ENCODE measurements at places on chromosomes 5 and 9.

- no peak for DNase-seq
Observed at GRCh38 chr9:20240498-20240897, 381.8 kb downstream of the MLLT3 start.

DNA sequence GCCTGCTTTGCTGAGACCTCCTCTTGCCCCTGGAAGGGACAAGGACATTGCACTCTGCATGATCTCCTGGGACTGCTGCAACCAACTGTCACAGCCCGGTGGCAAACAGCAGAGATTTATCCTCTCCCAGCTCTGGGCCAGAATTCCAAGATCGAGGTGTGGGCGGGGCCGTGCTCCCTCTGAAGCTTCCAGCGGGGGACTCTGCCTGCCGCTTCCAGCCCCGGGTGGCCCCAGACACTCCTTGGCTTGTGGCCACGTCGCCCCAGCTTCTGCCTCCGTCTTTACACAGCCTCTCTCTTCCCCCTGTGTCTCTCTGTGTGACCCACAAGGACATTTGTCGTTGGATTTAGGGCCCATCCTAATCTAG, 67.1 kb downstream of the COL5A1 start:
- no peak for DNase-seq

GRCh38 chr9:2228132-2228531, 213.0 kb downstream of the SMARCA2 start:
- peak; percentile 28 for DNase-seq

DNA sequence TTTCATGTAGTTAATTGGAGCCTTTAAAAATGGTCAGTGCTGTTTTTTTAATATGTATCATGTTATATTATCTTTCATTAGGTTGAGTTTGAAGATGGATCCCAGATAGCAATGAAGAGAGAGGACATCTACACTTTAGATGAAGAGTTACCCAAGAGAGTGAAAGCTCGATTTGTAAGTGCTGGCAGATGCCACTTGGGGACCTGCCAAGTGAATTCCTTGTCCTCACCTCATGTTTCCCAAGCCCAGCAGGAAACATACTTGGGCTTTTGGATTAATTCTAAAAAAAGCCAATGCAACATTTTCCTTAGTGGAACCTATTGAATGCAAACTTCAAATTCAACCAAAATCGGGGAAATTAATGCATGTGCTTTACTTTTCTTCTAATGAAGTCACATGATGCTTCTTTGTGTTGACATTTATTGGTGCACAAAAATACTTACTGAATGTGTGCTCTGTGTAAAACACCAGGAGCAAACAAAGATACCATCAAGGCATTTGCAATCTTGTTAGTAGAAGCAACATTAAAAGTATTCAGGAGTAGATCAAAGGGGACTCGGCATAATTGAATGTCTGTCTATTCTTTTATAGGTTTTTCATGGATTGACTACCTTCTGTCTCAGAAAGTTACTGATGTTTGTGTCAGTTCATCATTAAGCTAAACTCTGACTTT, 412.1 kb downstream of the KDM4C start:
- DNase-seq: no peak

- DNase-seq: peak; percentile 53
Observed at GRCh38 chr5:73170522-73170921, 2.5 kb upstream of the TMEM174 start.

DNA sequence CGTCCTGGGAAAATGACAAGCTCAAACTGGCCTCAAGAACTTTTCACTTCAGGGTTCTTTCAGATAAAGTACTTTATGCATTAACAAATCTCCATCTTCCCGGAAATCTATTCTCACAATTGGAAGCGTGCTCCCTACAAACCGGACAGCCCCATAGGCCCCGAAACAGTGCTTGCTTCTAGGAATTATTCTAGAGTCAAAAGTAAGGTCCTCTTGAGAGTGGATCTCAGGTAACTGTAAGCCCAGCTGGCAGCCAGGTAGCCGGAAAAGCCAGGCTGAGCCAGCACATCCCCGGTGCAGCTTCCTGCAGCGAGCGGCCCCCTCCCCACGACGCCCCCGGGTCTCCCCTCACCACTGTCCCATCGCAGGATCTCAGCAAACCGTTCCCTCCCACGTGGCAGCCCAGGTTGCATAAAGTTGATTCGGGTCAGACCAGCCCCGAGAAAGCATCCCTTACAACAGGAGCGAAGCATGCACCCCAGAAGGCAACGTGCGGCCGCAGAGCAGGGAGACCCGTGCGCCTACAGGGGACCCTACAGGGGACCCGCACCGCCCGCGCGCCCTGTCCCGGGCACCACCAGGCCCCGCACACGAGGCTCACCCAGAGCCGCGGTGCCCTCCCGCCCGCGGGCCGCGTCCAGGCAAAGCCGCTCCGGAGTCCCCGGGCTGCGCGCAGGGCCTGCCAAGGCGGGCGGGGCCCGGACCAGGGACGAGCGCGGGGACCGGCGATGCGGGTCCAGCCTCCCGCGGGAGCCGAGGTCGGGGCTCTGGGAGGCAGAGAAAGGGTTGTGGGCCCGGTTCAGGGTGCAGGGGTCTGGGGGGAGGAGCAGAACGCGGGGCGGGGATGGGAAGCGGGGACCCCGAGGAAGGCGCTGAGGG, 920 bp downstream of the LPCAT1 start:
- DNase-seq: peak; percentile 16

- DNase-seq: no peak
Observed at GRCh38 chr5:60386436-60387050, 313.4 kb downstream of the DEPDC1B start.
